ENCODE measurements at places on chromosomes 3 and 15.
A peak's percentile ranks its signal among the peaks of the same experiment; 100 is the strongest.

- no peak for DNase-seq
Measured at GRCh38 chr15:95249524-95249923, 1018.2 kb downstream of the MCTP2 start.

DNA sequence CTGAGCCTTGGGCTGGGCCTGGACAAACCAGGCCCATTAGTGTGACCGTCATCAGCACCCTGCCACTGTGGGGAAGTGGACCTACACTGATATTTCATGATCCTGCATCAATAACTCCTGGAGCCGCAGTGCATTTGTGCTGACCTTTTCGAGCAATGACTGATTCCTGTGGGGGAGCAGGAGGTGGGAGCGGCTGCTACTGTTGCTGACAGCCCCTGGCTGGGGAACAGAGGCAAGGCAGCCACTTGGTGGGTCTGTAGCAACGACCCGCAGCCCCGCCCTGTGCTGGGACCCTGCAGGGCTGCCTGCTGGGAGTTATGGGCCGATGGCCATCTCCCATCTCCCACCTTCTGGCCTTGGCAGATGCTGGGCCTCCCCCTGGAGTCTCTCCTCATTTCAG is 42.1 kb downstream of the CCDC33 start:
- DNase-seq, result peak; percentile 55

- no peak for DNase-seq
Measured at GRCh38 chr3:123831420-123831819, 52.7 kb downstream of the MYLK start.

- no peak for DNase-seq
Measured at GRCh38 chr15:51731549-51732267, 5.7 kb downstream of the LYSMD2 start.

GRCh38 chr3:67557848-67558355 is 96.5 kb downstream of the SUCLG2 start:
- no peak for DNase-seq

DNA sequence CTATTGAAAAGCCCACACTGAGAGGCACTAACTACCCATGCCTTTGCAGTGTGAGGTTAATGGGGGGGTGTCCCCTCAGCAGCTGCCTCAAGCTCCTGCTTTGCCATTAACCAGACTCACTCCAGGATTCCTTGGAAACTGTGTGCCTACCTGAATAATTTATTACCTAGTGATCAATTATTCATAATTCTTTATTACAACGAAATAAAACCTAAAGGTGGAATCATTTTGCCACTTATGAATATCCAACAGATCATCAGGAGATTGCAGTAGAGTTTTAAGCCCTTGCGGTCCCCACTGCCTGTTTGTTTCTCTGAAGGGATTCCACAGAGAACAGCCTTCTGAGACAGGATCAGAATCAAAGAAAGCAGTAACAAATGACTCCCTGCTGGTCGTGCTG is 23.3 kb downstream of the NEK11 start:
- no peak for DNase-seq

DNA sequence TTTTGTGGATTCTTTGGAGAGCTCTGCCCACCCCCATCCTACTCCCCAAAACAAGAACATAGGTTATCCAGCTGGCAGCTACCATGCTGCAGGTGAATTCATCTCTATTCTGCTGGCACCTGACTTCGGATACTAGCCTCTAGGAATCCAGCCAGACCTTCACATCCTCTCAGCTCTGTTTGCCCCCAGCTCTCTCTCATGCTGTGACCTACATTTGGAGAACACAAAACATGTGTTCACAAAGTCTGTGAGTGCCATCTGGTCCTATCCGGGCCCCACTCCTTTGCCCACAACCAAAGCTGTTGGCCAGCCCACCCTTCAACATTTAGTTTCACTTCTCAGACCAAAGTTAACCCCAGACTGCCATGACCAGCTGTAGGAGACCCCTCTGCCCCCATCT is 89.4 kb upstream of the C3orf80 start:
- no peak for DNase-seq

- DNase-seq, result no peak
Measured at GRCh38 chr15:77964193-77964592, 113.3 kb downstream of the TBC1D2B start.

GRCh38 chr3:99666201-99666600 is 27.8 kb downstream of the COL8A1 start:
- no peak for DNase-seq

DNA sequence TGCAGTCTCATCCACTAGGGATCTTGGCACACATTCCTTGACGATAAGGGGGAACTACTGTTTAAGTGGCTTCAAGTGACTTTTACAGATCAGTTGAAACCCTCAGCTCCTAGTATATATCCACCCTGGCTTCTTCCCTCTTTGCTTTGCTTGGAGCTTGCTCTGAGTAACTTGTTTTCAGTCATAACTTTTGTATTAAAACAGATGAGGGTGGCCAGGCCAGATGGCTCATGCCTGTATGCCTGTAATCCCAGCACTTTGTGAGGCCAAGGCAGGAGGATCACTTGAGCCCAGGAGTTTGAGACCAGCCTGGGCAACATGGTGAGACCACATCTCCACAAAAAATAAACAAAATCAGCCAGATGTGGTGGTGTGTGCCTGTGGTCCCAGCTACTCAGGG is 42.4 kb downstream of the EOMES start:
- no peak for DNase-seq

- no peak for DNase-seq
Measured at GRCh38 chr3:187044206-187044605, 95.1 kb downstream of the RPL39L start.

GRCh38 chr3:131107637-131108433 is 81.2 kb downstream of the NEK11 start:
- DNase-seq, result no peak

DNA sequence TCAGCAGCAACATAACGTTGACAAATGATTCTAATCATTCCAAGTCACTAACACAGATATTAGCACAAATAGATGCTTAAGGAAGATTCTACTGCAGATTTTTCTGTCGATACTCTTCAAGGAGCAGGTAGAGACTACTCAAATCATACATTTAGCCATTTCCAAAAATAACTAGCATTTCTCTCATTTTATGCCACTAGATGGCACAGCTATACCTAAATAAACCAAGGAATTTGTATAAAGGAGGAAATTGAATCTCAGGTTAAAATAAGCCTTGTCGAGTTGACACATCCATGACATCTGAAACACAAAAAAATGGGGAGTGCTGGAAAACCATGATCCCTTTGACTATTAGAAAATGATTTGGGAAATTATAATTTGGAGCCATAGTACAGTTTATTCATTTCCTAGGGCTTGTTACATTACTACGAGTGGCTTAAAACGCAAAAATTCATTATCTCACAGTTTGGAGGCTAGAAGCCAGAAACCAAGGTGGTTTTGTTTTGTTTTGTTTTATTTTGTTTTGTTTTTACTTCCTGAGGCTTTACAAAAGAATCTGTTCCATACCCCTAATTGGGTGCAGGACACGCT is 59.5 kb upstream of the STRIT1 start:
- no peak for DNase-seq

DNA sequence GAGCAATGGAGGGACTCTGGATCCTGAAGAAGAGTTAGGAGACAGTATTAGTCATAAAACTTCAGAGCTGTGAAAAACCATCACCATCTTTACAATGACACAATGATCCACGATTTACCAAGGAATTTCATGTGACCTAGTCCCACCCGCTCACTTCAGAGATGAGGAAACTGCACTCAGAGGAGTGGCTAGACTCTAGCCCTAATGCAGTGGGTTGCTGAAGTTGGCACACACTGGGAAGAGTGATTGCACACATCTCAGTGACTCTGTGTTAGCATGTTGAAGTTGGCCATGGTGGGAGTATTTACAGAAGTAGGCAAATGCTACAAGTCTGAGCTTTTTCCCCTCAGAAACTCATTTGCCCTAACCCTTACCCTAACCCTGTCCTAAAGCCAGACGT is 35.2 kb upstream of the SPATA12 start:
- no peak for DNase-seq

- DNase-seq, result no peak
Measured at GRCh38 chr3:139295040-139295439, 48.8 kb upstream of the MRPS22 start.
